ENCODE measurements at places on chromosomes 6 and 20. TPM values are rescaled to one million over a fixed set of nuclear protein-coding genes. Genes with fewer than 3 reads are reported as not detected.
A peak's percentile ranks its signal among the peaks of the same experiment; 100 is the strongest.

Gene LATS1
- total RNA-seq: 13.5 TPM

Gene BHLHE23
- total RNA-seq: 2.1 TPM

Gene HSPA12B
- total RNA-seq: 0.97 TPM

Gene RCAN2
- 2.8 TPM for total RNA-seq

Gene C20orf141
- total RNA-seq: not detected

Gene SLC22A7
- not detected for total RNA-seq

Gene RAMACL
- total RNA-seq: not detected

Gene SLCO4A1
- total RNA-seq: 18.4 TPM

Gene BYSL
- 34.6 TPM for total RNA-seq

Gene NOTCH4
- 0.96 TPM for total RNA-seq

- no peak for DNase-seq
These were observed 80.2 kb downstream of the PLCB1 start for GRCh38 chr20:8212286-8212685.

- no peak for DNase-seq
These were observed at the start of gene PNLDC1 for GRCh38 chr6:159800141-159800865. TSS of gene PNLDC1 (plus strand) at chr6:159800276. CDS start at chr6:159800308, 32 bp downstream.

DNA sequence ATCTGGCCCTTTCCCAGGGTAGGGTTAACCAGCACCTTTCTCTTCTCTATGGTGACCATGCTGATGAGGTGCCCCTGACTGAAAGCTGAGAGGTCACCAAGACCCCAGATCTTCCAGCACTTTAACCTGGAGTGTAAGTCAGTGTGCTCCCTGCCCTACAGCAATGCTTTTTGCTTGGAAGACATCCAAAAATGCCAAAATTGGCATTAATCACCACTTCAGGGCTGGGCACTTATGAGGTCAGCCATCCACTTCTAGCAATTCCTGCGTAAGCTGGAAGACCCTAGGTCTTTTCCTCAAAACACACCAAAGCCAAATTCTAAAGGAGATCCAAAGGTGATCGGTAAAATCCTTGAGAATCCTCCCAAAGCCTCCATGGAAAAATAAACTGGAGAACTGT is 81.2 kb upstream of the LOC128125822 start:
- no peak for DNase-seq

DNA sequence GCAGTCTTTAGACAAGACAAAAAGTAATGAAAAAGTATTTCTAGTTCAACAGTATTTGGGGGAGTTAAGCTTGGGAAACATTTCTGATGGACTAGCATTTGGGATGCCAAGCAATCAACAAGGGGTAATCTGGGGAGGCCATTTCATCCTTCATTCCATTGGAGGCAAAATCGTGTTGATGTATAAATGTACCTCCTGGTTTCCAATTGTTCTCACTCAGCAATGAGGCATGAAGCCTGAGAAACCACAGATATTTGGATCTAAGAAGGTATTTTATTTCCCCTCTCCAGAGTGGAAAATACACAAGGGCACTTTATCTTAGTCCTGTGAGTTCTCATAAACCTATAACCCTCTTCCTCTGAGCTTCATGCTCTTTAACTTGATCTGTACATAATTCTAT is 68.2 kb downstream of the TBX18 start:
- no peak for DNase-seq

DNA sequence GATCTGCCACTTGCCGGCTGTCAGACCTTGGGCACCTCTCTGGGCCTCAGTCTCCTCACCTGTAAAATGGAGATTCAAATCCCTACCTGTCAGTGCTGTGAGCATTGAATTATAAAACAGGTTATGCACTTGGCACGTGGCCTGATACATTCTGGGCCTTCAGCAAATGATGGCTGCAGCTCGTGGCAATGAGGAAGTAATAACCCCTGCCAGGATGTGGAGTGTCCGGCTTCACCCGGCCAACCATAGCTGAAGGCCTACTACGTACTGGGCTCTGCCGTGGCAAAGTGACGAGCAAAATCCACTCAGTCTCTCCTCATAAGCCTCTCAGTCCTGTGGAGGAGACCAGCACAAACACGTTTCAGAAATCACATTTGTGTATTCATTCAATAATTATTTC is 10.9 kb upstream of the VSTM2L start:
- no peak for DNase-seq

- no peak for DNase-seq
These were observed 16.4 kb downstream of the TAAR2 start for GRCh38 chr6:132607544-132608233.

GRCh38 chr6:42401613-42401951 is 50.1 kb downstream of the TRERF1 start:
- no peak for DNase-seq

- DNase-seq: no peak
These were observed 470.4 kb upstream of the SLC35B3 start for GRCh38 chr6:8905757-8906156.

- no peak for DNase-seq
These were observed 16.2 kb downstream of the KCNK17 start for GRCh38 chr6:39298061-39298460.

- no peak for DNase-seq
These were observed 38.6 kb upstream of the APCDD1L start for GRCh38 chr20:58553841-58554240.

DNA sequence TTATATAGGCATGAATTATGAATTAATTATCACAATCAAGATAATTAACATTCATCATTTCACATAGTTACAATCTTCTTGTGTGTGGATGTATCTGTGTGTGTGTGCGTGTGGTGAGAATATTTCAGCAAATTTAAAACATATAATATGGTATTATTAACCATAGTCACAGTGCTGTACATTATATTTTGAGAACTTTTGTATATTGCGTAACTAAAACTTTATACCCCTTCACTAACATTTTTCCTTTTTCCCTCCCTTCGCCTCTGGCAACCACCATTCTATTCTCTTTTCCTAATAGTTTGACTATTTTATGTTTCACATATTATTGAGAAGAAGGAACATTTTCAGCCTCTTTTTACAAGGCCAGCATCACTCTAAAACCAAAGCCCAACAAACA is 176.8 kb downstream of the HTR1B start:
- no peak for DNase-seq

GRCh38 chr6:167998215-167998614 is 744 bp downstream of the KIF25 start:
- DNase-seq: no peak

- DNase-seq: no peak
These were observed 380.0 kb upstream of the GJE1 start for GRCh38 chr6:141752677-141753076.

- DNase-seq: no peak
These were observed 60.2 kb downstream of the PYGB start for GRCh38 chr20:25308083-25308491.

- peak; percentile 37 for DNase-seq
These were observed 555.4 kb upstream of the AGPAT4 start for GRCh38 chr6:161829291-161829729.

DNA sequence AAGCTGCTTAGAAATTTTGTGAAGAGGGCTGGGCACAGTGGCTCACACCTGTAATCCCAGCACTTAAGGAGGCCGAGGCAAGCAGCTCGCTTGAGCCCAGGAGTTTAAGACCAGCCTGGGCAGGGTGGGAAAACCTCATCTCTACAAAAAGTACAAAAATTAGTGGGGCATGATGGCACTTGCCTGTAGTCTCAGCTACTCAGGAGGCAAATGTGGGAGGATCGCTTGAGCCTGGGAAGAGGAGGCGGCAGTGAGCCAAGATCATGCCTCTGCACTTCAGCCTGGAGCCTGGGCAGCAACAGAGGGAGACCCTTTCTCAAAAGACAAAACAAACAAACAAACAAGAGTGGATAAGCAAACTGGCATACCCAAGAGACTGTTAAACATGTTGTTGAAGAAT is 308.3 kb upstream of the ADGRB3 start:
- DNase-seq: no peak

GRCh38 chr6:106973018-106973835 is 1.3 kb downstream of the CD24 start:
- peak; percentile 79 for DNase-seq

DNA sequence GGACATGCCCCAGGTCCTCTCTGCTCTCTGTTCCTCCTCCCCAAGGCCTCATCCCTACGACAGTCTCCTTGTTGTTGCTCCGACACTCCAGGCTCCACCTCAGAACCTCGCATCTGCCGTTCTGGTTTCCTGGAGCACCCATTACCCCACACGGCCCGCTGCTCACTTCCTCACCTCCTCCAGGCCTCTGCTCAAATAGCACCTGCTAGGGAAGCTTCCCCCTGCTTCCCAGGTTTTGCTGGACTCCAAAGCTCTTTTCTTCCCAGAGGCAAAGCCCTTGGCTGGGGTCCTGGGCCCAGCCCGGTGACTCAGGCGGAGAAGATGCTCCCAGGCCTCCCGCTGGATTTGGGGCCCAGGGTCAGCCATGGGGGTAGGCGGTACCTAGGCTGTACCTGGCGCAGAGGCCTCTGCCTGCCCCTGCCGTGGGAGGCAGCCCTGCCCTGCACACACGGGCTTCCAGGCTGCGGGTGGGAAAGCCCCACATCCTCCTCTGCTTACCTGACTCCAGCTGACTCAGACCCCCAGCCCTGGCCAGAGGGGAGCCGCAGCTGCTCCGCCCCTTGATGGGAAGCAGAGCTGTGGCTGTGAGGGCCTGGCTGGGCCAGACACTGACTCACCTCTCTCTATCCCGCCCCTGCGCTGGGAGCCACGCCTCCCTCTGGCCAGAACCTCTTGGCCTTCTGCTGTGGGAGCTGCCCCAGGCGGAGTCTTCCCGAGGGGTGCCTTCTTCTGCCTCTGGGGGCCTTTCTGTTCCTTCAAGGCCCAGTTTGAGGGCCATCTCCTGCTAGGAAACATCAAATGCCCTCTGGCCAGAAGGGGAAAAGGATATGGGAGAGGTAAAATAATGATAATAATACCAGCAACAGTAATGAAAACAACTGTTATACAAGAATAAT is 130.5 kb downstream of the CEBPB start:
- DNase-seq: peak; percentile 96

- DNase-seq: peak; percentile 3
These were observed 7.3 kb downstream of the RAET1E start for GRCh38 chr6:149890629-149891045.

DNA sequence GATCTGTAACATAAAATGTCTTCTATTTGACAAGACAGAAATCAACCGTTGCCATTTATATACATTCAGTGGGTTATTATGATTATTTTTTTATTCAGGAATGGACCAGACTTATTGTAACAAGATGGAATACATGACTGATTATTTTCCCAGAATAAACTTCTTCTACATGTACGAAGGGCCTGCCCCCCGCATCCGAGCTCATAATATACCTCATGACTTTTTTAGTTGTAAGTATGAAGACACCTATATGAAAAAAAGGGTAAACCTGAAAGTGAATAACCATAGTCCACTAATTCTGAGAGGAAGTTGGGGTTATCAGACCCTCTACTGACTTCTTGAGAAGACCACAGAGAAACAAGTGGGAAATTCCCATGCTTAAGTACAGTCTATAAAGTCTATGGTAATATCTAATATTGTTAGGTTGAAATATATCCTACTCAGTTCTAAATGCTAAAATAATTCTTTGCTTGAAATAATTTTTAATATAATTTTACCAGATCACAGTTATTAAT is 15.9 kb downstream of the OR2A4 start:
- DNase-seq: no peak

GRCh38 chr6:122677406-122677805 is 67.2 kb downstream of the PKIB start:
- DNase-seq: no peak

GRCh38 chr6:36249536-36249935 is 20.3 kb upstream of the PNPLA1 start:
- no peak for DNase-seq
